ENCODE measurements at places on chromosomes 2 and 18.

- DNase-seq: no peak
Measured at GRCh38 chr2:182229297-182229696, 197.5 kb downstream of the PDE1A start.

DNA sequence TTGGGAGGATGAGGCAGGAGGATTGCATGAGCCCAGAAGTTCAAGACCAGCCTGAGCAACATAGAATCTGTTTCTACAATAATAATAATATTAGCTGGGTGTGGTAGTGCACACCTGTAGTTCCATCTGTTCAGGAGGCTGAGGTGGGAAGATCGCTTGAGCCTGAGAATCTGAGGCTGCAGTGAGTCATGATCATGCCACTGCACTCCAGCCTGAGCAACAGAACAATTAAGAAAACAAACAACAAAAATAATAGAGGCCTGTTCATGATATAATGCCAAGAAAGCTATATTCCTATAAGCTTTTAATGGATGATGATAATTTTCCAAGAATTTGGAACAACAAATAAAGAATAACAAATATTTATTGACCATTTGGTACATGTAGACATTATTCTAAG lies 6.9 kb upstream of the CCBE1 start:
- DNase-seq: no peak

DNA sequence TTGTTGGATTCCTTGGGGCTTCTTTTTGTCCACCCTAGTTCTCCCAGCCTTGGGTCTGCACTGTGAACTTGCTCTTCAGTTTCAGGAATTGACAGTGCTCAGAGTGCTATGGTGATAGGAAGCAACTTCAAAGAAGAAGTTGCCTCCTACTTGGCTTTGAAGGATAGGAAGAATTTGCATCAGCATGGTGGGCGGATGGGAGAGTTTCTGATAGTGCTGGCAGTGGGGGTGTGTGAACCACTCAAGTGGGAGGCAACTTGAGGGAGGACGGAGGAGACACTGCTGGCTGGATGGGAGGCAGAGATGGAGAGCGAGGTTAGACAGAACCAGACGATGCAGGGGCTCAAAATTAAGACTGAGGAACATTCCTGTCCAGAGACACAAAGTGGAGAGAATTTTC lies 164.4 kb upstream of the SKOR2 start:
- DNase-seq: no peak

GRCh38 chr2:16454621-16455020 lies 211.0 kb downstream of the CYRIA start:
- DNase-seq: no peak

DNA sequence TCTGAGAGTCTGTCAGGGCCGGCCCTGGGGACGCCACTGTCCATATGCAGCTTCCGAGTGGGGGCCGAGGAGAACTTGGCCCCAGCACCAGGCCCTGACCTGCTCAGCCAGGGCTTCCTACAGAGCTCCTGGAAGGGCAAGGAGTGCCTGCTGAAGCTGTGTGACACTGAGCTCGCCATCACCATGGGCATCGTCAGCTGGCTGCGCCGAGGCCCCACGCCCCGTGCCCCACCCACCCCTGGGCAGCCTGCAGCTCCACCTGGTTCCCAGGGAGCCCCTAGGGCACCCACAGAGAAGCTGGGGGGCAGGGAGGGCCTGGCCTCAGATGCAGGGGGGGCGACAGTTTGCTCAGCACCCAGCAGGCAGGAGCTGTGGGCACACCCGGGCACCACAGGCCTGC lies 8.1 kb downstream of the AMER3 start:
- no peak for DNase-seq

- no peak for DNase-seq
Measured at GRCh38 chr2:223815186-223815883, 22.0 kb downstream of the AP1S3 start.

DNA sequence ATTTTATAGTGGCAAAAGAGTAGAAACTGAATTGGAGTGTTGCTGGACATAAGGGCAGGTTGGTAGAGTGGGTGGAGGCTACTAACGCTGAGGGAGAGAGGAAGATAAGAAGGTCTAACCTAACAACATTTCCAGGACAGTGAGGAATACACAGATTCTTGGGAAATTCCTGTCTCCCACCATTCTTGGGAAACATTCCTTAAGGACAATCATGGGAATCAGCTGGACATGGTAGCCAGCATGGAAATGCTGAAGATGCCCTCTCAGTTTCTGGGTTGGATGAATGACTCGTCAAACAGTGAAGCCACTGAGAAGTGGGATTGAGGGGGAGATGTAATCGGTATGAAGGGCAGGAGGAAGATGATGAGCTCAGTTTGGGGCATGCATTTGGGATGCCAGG lies 265.4 kb downstream of the AFF3 start:
- DNase-seq: no peak

- no peak for DNase-seq
Measured at GRCh38 chr2:234292205-234292961, 204.5 kb downstream of the ARL4C start.

DNA sequence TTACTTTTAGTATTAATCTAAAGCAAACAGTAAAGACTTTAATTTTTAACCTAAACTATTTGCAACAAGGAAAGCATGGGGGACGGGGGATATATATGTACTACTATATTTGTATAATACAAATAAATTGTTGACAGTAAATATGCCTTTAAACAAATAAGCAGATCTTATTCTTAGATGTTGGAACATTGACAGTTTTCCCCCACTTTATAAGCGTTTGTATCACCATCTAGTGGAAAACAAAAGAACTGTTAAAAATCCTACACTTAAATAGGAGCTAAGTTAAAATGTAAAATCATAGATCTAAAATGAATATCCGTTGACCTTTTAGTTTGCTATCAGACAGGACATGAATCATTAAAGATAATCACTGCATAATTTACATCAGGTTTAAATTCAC lies 50.0 kb downstream of the RBBP8 start:
- DNase-seq: peak; percentile 35

DNA sequence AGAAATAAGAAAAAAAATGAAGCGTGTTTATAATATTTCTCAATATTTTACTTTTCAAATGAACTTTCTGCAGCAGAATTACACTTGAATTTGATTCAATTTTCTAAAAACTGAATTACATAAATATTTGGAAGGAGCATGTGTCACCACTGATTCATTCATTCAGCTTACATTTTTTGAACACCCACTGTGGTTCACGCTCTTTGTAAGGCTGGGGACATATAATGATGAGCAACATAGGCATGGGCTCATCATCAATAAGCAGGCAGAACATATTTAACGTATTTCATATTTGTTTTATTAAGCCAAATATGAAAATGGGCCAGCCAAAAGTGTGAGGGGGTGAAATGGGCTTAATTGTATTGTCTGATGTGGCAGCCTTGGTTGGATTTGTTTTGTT lies 209.1 kb downstream of the CTNNA2 start:
- no peak for DNase-seq

- DNase-seq: no peak
Measured at GRCh38 chr2:174776675-174777074, 12.4 kb upstream of the CHRNA1 start.

DNA sequence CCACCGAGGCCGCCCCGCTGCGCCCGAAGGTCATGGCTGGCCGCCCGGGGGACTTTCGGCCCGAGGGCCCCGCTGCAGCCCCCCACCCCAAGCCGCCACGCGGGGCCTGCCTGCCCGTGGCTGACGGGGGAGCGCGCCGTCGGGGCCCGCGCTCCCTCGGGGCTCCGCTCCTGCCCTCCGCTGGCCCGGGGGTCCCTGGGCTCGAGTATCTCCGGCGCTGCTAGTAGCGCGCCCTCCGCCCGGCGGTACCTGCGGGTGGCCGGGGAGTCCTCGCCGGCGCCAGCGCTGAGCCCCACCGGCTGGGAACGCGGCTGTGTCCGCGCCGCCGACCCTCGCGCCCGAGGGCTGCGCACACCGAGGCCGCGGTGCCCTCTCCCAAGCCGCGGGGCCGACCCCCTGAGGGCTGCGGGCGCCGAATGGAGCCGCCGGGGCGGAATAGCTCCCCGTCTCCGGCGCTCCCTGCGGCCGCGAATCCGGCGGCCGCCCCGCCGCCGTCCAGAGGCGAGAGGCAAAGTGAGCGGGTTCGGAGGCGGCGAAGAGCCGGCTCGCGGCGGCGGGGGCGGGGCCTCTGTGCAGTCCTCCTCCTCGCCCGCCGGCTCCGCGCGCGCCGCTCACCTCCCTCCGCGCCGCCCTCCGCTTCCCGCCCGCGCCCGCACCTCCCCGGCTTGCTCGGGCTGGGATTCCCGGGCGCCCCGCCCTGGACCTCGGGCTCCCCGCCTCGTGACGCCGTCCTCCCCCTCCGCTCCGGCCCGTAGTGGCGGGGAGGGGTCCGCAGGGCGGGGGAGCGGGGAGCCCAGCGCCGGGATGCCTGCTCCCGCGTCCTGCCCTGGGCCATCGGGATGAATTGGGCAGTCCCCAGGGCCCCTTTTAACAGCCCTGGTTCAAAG lies at the start of gene KCNG3:
Gene KCNG3, minus strand, starts transcription at position 515 of the 887 bp plus-strand sequence. Its CDS starts 481 bp downstream, at position 34.
- peak; percentile 63 for DNase-seq

Measured in Ammon's horn (tissue), 1 donor.